ENCODE measurements at places on chromosomes 1 and 21. TPM values are rescaled to one million over a fixed set of nuclear protein-coding genes. Genes with fewer than 3 reads are reported as not detected.

The SYNC gene
- 8.7 TPM for total RNA-seq

The CDA gene
- 42.4 TPM for total RNA-seq

The MAGI3 gene
- total RNA-seq: 2.9 TPM

The NGF gene
- 4.4 TPM for total RNA-seq

The CYP4Z1 gene
- not detected for total RNA-seq

The SERTAD4 gene
- total RNA-seq: 0.89 TPM

The LCE2A gene
- not detected for total RNA-seq

The AMY1A gene
- total RNA-seq: not detected

The SLC44A3 gene
- total RNA-seq: 1.8 TPM

The PDE4B gene
- total RNA-seq: 15.8 TPM

The TRIM67 gene
- 0.10 TPM for total RNA-seq

The CFAP57 gene
- 0.26 TPM for total RNA-seq

The UTS2 gene
- total RNA-seq: not detected

The CFHR2 gene
- total RNA-seq: not detected

The GRIK3 gene
- not detected for total RNA-seq

The INTS3 gene
- total RNA-seq: 20.4 TPM

The LPAR3 gene
- 0.35 TPM for total RNA-seq

The SPATA6 gene
- 2.1 TPM for total RNA-seq

The RNF186 gene
- total RNA-seq: not detected

The BSND gene
- total RNA-seq: not detected

The GBP5 gene
- total RNA-seq: not detected

The PLXNA2 gene
- 1.1 TPM for total RNA-seq

The KRTAP6-2 gene
- total RNA-seq: not detected

The UCK2 gene
- 116 TPM for total RNA-seq

The MAP3K21 gene
- total RNA-seq: 12.1 TPM

The SLC5A9 gene
- total RNA-seq: not detected

The MTARC2 gene
- total RNA-seq: 12.5 TPM

The HUNK gene
- total RNA-seq: 1.7 TPM

The CASP9 gene
- 4.4 TPM for total RNA-seq

The SPRR2A gene
- total RNA-seq: not detected

The IGSF21 gene
- total RNA-seq: not detected

The NFIA gene
- total RNA-seq: 5.1 TPM

The GBP4 gene
- not detected for total RNA-seq

The SLC26A9 gene
- 0.06 TPM for total RNA-seq

The CD55 gene
- total RNA-seq: 125 TPM

The CD53 gene
- total RNA-seq: not detected

The GUCA2A gene
- not detected for total RNA-seq

The C1orf94 gene
- total RNA-seq: not detected

The PSMA5 gene
- 121 TPM for total RNA-seq

The ACKR1 gene
- not detected for total RNA-seq

The NR1I3 gene
- not detected for total RNA-seq

The FOXJ3 gene
- 19.6 TPM for total RNA-seq

The TMEM167B gene
- total RNA-seq: 10.0 TPM

The OR2T35 gene
- not detected for total RNA-seq

The MMP23B gene
- total RNA-seq: 0.51 TPM

The ADAM15 gene
- total RNA-seq: 52.7 TPM

The GJA9 gene
- total RNA-seq: not detected

The MAGOH gene
- 65.0 TPM for total RNA-seq

The TMPRSS15 gene
- not detected for total RNA-seq

The NECTIN4 gene
- 1.9 TPM for total RNA-seq

The SERPINC1 gene
- 0.16 TPM for total RNA-seq
